ENCODE measurements at places on chromosomes 3 and 15.
A peak's percentile ranks its signal among the peaks of the same experiment; 100 is the strongest.

GRCh38 chr3:82587174-82587573 is 825.7 kb upstream of the GBE1 start:
- no peak for DNase-seq

DNA sequence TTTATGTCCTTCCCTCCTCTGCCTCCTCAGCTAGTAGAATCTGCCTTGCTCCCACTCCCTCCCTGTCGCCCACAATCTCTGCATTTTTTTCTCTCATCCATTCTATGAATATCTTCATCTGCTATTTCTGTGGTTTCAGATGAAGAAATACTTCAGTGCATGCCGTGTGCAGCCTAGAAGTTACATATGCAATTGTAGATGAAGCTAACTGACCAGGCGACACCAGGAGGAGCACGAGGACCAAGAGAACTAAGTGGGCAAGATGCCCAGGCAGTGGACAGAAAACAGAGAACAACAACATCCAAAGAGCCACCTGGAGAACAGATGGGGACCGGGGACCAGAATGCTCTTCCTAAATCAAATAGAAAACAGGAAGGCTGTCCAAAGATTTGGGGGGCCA is 121.4 kb upstream of the ATP11B start:
- DNase-seq = no peak

DNA sequence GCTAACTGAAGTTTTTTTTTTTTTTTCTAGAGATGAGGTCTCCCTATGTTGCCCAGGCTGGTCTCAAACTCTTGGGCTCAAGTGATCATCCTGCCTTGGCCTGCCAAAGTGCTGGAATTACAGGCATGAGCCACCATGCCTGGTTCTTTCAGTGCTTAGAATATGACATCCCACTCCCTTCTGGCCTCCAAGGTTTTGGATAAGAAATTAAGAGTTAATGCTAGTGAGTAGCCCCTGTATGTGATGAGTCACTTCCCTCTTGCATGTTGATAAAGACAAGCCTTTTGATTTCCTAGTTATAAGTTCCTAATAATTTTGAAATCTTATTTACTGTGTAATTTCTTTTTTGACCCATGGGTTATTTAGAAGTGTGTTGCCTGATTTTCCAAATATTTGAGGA is 35.7 kb upstream of the DNAJC19 start:
- no peak for DNase-seq

- DNase-seq = no peak
Measured at GRCh38 chr15:77542491-77543001, 90.2 kb downstream of the LINGO1 start.

GRCh38 chr3:27568393-27568792 is 84.2 kb upstream of the SLC4A7 start:
- no peak for DNase-seq

- DNase-seq = no peak
Measured at GRCh38 chr3:150146991-150147761, 176.5 kb upstream of the PFN2 start.

DNA sequence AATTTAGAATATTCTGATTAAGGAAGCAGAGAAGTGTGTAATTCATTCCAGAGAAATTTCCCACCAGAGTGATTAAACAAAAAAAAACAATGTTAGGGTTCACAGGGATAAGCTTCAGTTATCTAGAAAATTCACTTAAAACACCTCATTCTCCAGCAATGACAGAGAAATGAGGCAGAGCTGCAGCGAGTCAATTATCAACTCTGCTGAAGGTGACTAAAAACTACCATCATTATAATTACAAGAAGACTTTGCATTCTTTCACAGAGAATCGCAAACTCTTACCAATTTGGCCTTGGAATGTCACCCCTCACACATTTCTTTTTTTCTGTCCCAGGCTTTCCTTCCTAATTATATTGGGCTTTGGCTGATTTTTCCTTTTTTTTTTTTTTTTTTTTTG is 117.1 kb downstream of the RAB11A start:
- no peak for DNase-seq

DNA sequence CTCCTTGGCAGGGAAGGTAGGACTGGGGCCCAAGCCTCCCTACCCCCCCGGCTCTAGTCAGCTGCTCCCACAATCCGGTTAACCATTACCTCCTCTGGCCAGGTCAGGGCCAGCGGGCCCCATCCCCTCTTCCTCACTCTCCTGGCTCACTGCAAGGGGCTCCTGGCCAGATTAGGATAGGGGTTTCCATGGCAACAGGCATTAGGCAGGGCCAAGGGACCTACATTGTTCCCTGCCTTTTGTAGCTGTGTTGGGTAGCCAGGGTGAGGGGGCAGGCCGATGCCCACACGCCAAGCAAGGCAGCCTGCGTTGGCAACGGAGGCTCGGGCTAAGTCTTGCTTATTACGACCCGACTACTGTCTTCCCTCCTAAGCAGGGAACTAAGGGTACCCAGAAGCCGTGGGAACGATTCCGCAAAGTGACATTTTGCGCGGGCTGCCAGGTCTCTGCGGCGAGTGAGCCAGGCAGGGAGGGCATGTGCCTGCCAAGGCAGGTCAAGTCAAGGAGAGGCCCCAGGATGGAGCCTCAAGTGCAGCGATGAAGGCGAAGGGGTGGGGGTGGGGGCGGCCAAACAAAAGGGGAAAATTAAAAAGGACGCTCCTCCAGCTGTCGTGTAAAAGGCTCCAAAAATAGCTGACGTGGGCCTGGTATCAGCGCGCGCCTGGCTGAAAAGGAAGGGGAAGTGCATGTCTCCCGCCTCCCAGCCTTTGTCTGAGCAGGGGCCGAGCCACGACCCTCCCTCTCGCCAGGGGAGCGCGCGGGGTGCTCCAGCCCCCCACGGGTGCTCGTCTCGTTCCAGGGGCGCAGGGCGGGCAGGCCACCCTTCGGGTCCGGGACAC is 919 bp downstream of the IDH2 start:
- DNase-seq = peak; percentile 44

DNA sequence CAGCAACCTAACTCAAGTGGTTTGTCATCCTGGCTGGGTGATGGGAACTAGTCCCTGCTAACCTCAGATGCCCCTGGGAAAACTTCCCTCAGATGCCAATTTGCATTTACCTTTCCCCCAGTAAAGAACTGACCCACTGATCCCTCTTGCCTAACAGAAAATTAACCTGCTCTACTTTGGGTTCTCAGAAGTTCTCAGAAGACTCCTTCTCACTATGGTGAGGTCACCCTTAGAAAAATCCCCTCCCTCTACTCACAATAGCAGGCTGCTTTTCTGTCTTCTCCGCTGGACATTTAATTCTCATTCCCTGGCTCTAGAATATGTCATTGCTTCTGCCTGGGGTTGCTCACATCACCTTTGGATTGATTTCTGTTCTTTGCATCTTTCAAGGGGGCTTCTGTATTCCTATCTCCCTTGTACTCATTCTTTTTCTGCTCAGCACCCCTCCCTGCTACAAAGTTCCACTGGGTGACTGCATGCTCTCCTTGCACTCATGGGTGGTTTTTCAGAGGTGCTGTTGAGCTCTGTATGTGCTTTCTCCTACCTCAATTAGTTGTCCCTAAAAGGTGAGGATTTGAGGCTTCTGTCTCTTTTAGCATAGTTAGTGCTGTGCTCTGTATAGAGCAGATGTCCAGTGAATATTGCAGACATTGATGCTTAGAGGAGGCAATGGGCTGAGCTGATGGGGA is 869 bp downstream of the PLA1A start:
- no peak for DNase-seq

Measured in CD4-positive, alpha-beta T cell treated with Interleukin-17A for 1 hour (primary cell).